Fibroblast of villous mesenchyme (primary cell): ENCODE measurements at places on chromosomes 1 and 21. TPM values are rescaled to one million over a fixed set of nuclear protein-coding genes. Genes with fewer than 3 reads are reported as not detected.

The CENPF gene
- 19.3 and 30.7 TPM in 2 replicates for total RNA-seq

The KIF26B gene
- total RNA-seq = 12.1 and 66.0 TPM in 2 replicates

The CLSTN1 gene
- total RNA-seq = 90.2 and 126 TPM in 2 replicates

The PADI4 gene
- not detected in 2 replicates for total RNA-seq

The PALMD gene
- total RNA-seq = 6.8 and 16.8 TPM in 2 replicates

The EPHA2 gene
- total RNA-seq = 47.0 and 104 TPM in 2 replicates

The HORMAD1 gene
- total RNA-seq = 0.43 and 1.3 TPM in 2 replicates
